Natural killer cell (primary cell): ENCODE measurements at places on chromosomes 2 and 18. TPM values are rescaled to one million over a fixed set of nuclear protein-coding genes. Genes with fewer than 3 reads are reported as not detected.

DNA sequence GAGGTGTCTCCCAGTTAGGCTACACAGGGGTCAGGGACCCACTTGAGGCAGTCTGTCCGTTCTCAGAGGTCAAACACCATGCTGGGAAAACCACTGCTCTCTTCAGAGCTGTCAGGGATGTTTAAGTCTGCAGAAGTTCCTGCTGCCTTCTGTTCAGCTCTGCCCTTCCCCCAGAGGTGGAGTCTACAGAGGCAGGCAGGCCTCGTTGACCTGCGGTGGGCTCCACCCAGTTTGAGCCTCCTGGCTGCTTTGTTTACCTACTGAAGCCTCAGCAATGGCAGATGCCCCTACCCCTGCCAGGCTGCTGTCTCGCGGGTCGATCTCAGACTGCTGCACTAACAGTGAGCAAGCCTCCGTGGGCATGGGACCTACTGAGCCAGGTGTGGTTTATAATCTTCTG lies 346.3 kb downstream of the CELF4 start:
- DNase-seq, result no peak

- no peak for DNase-seq
These were observed 69.2 kb downstream of the SLC40A1 start for GRCh38 chr2:189511210-189511959.

DNA sequence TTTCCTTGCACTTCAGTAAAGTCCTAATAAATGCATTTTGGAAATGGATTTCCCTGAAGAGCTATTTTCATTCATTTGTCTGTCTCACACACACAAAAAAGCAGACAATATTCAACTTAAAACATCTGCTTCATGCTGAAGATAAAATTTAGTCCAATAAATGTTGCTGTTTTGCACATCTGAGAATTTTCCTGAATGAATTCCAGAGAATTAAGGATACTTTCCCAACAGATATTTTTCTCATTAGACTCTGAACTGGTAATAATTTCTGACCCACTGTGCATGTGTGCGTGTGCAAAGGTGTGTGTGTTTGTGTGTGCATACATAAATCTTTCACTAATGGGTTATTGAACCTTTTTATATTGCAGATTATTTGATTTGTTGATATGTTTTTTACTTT lies 390.2 kb upstream of the TMEFF2 start:
- DNase-seq, result no peak

- no peak for DNase-seq
These were observed 437.9 kb downstream of the TXNL1 start for GRCh38 chr18:56200381-56200911.

GRCh38 chr2:59741840-59742239 lies 811.6 kb downstream of the BCL11A start:
- no peak for DNase-seq

- no peak for DNase-seq
These were observed 23.9 kb upstream of the ALLC start for GRCh38 chr2:3633982-3634595.

GRCh38 chr18:46315161-46315560 lies 211.0 kb downstream of the HAUS1 start:
- DNase-seq, result no peak

GRCh38 chr2:112941753-112942653 lies 31.0 kb downstream of the IL37 start:
- peak; percentile 58 for DNase-seq

DNA sequence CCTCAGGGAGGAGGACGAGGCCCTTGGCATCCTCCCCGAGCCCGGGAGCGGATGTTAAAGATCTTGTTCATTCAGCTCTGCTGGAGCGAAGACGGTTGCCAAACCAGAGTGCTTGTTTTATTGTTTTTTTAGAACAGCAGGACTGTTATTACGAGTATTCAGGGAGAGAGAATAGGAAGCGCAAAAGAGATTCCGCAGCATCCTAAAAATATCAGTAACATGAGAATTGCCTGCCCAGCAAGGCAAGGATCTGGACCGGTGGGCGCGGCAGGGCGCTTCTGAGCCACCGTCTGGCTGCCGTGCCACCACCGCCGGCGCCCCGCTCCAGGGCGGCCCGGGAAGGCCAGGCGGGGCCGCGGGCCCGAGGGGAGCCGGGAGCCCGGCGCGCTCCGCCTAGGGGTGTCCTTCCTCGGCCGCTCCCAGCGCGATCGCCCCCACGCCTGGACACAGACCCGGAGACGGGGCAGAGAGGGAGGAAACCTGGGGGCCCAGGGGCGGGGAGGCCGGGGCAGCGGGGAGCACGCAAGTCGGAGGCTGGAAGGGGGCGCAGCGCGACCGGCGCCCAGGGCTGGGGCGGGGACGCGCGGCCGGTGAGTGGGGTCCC lies 843 bp downstream of the CYS1 start:
- DNase-seq, result no peak

DNA sequence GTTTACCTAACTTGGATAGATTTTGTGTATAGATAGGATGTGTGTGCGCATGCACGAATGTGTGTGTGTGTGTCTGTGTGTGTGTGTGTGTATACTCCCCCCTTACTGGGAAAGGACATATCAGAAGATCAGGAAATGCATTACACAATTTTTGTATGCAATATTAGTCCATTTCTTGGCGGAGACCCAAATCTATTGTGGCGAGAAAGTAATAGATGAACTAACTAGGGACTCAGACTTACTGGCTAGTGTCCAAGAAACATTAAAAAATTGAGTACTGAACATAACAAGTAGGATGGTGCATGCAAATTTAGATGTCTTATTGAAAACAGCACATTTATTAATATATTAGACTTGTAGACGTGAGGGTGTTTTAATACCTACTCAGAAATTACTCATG lies 1036.5 kb upstream of the FANCL start:
- DNase-seq, result no peak

DNA sequence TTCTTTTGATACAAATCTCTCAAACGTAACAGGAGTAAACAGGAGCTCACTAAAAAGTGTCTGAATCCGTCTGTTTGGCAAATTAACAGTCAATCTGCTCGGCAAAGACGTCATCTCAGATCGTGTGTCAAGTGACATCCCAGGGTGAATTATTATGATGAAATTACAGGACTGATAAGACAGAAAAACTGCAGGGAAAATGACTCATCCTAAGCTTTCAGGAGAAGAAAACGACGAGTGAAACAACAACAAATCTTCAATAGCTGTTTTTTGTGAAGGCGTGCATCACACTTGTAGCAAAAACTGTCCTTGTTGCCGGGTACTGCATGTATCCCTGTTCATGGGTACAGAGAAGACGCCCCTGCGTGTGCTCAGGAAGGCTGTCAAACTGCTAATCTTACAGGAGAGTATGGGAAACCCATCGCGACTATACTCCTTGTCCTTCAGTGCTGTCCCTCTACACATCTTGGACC lies 24.9 kb downstream of the EPB41L3 start:
- no peak for DNase-seq

DNA sequence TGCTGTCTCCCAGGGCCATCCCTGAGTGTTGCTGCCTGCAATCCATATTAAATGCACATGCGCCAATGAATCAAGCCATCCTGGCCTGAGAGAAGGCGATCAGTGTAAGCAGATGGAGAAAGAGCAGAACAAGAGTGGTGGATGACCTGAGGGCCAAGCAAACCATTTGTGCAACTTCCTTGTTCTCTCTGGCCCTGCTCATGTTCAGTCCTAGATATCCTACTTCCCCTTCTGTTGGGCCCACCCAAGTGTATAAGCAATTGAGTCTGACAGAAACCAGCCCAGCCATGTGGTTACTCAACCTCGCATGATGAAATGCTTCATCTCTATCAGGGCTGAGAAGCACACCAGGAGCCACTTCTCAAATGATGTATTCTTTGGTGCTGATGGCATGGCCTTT lies 383.1 kb upstream of the ID2 start:
- no peak for DNase-seq

DNA sequence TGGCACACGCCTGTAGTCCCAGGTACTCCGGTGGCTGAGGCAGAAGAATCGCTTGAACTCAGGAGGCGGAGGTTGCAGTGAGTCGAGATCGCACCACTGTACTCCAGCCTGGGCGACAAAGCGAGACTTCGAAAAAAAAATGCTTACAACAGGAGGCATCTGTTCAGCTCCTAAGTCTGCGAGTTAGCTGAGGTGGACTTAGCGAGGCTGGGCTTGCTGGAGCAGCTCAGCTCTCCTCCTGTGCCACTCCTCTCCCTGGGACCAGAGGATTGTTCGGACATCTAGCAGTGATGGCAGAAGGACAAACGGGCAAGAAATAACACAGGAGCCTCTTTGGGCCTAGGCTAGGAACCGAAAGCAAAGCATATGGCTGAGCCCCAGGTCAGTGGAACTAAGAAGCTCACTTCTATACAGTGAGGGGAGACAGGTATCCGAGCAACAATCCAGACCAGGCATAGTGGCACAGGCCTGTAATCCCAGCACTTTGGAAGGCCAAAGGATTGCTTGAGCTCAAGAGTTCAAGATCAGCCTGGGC lies 260.1 kb downstream of the GLI2 start:
- DNase-seq, result no peak

- DNase-seq, result no peak
These were observed 18.6 kb downstream of the LONRF2 start for GRCh38 chr2:100303744-100304143.

DNA sequence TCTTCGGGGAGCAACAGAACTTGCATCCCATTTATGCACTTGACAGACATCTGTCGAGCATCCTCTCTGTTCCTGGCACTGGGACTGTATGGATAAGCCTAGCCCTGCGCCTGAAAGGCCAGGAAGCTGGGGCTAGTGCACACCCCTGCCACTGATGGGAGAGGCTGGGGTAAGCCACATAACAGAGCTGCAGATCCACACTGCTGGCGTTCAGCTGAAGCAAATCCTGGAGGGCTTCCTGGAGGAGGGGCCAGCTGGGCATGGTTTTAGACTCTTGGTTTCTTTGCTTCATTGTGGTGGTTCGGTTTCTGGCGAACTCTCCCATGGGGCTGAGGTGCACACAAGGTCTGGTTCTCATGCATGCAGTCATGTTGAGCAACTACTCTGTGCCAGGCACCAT lies 45.5 kb upstream of the FOSL2 start:
- no peak for DNase-seq

DNA sequence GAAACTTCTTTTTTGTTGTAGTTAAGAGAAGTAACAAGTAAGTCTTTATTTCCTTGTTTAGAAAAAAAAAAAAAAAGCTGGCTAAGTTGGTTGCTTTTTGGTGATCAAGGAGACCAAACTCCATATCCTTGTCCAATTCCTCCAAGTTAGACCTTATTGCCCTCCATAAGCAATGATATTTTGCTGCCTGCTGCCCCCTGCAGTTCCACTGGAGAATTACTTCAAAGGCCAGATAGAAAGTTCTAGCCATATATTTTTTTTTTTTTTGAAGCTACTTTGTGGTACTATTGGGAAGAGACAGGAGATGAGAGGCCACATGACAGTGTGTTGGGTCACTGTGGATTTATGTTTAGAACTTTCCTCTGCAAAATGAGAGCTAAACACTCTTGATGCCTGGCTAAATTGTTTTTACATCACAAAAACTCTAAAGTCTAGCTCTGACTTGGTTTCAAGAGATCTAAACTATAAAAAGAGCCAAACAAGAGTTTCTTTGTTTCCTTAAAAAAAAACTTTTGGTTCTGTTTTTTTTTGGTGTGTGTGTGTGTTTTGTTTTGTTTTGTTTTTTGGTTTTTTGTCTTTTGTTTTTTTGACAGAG lies 80.7 kb upstream of the RASGRP3 start:
- no peak for DNase-seq

- DNase-seq, result no peak
These were observed 185.1 kb downstream of the TCF4 start for GRCh38 chr18:55402731-55403405.

- DNase-seq, result peak; percentile 25
These were observed 24.0 kb upstream of the CREB1 start for GRCh38 chr2:207505728-207506127.

GRCh38 chr2:175293776-175294175 lies 112.3 kb upstream of the ATP5MC3 start:
- no peak for DNase-seq

DNA sequence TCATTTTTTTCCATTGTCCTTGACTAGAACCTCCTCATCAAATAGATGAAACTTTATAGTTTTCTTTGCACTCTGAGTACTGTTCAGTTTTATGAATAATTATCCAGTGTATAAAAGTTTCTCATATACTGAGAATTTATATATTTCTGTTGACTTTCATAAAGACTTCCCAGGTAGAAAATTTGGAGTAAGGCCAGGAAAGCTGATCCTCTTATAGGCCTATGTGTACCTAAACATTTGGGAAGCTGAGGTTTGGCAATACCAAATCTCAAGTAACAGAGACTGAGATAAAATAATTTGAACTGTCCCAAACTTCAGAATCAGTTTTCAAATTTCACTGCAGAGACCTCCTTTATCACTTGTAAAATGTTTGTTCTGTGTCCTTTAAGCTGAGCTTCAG lies 43.4 kb downstream of the CCDC102B start:
- no peak for DNase-seq

DNA sequence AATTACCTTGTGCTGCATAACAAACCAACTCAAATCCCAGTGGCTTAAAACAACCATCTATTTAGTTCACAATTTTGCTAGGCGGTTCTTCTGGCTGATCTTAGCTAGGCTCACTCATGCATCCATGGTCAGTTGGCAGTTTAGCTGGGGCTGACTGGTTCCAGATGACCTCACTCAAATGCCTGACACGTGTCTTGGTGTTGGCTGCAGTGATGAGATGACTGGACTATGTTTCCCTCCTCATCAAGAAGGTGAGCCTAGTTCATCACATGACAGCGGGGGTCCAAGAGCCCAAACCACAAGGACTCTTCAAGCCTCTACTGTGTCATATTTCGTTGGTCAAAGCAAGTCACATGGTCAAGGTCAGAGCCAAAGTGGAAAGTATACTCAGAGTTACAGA lies 42.7 kb upstream of the ACTR3 start:
- no peak for DNase-seq

GRCh38 chr2:71379086-71379485 lies 47.5 kb downstream of the ZNF638 start:
- no peak for DNase-seq

DNA sequence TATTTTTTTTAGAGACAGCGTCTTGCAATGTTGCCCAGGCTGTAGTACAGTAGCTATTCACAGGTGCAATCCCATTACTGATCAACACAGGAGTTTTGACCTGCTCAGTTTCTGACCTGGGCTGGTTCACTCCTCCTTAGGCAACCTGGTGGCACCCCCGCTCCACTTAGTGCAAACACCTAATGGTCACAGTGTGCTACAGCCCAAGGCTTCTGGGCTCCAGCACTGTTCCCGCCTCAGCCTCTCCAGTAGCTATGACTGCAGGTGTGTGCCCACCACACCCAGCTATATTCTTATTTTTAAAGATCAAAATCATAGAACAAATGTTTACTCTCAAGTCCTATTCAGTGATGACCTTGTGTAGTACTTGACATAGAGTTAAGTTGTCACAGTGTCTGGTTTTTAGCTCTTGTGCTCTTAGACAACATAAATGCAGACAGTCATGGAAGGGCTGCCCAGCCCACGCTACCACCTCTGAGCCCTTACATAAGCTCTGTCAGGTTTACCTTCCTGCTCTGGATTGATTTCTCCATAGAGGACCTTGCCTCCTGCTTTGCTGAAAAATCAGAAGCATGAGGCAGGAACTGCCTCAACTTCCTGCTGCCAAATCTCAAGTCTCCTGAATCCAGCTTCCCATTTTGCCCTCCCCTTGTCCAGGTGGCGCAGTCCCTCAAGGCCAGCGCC lies 82.2 kb upstream of the SLC1A4 start:
- DNase-seq, result no peak

SLC9A2 gene
- not detected for total RNA-seq

ZNF24 gene
- total RNA-seq, result 50.4 TPM

SERPINB3 gene
- total RNA-seq, result not detected

RGPD3 gene
- 0.32 TPM for total RNA-seq

RTP5 gene
- 0.68 TPM for total RNA-seq

SPP2 gene
- not detected for total RNA-seq

L3MBTL4 gene
- total RNA-seq, result 30.0 TPM

TMEM37 gene
- total RNA-seq, result not detected

DAPL1 gene
- total RNA-seq, result not detected

SLC4A3 gene
- total RNA-seq, result 0.45 TPM

EN1 gene
- not detected for total RNA-seq

AP1S3 gene
- total RNA-seq, result 5.0 TPM
